ENCODE measurements at places on chromosomes 1 and 21.

DNA sequence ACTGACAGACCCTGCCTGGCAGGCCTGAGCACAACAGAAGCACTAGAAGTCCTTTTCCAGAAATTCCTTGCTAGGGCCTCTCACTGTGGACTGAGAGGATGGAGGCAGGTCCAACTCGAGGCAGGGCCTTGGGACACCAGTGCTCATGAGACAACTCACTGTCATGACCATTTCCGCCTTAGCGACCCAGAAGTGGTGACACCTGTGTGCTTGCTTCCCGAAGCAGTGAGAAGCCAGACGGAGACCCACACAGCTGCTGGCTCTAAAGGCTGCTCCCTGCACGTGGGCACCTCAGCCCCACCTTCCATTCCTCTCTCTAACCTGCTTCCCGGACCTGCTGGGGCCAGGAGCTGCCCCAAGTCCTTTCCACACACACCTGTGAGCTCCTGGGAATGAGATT is 33.0 kb downstream of the KCNC4 start:
- no peak for DNase-seq

GRCh38 chr1:234911787-234912186 is 216.8 kb downstream of the TOMM20 start:
- no peak for DNase-seq

- DNase-seq, result no peak
Observed at GRCh38 chr1:181651276-181651675, 168.0 kb downstream of the CACNA1E start.

DNA sequence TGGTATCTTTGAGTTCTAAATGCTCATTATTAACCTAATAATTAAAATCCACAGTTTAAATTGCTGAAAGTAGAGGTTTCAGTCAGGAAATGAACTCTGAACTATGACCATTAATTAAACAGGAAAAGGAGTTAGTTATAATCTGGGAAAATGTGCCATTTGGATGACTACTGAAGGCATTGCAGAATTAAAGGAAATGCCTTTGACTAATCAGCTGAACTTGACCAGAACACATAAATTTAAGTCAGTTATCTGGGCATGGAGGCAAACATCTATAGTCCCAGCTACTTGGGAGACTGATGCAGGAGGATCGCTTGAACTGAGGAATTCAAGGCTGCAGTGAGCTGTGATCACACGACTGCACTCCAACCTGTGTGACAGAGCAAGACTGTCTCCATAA is 31.9 kb downstream of the SLC44A5 start:
- no peak for DNase-seq

- peak; percentile 89 for DNase-seq
Observed at GRCh38 chr1:202018468-202019234, 8.3 kb downstream of the ELF3 start.

All from lower lobe of right lung (tissue), 2 donors.